Stimulated activated CD8-positive, alpha-beta memory T cell treated with anti-CD3 and anti-CD28 coated beads, Interleukin-4, amount 100 ng/mL, for 1 hour (primary cell): ENCODE measurements at places on chromosomes 16 and 17.

- no peak for DNase-seq
Observed at GRCh38 chr17:79986411-79987186, 49.1 kb downstream of the TBC1D16 start.

GRCh38 chr17:5419959-5420653, at the start of gene RPAIN:
TSS of gene RPAIN (plus strand) at chr17:5420182. CDS start at chr17:5420211, 29 bp downstream.
- DNase-seq: peak; percentile 58

DNA sequence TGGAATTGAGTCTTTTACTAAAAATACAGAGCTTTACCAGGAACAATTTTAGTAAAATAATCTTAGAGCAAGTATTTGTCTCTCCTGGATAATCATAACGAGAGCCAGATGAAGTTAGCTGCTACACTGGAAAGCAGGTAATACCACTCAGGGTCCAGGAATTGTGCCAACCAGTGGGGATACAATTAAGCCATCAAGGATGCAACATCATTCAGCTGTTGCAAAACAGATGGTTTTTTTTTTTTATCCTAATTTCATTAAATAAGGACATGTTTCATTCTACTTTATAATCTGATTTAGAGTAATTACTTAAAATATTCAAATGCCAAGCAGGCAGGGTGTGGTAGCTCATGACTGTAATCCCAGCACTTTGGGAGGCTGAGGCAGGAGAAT, 10.2 kb downstream of the MMD start:
- DNase-seq: no peak

DNA sequence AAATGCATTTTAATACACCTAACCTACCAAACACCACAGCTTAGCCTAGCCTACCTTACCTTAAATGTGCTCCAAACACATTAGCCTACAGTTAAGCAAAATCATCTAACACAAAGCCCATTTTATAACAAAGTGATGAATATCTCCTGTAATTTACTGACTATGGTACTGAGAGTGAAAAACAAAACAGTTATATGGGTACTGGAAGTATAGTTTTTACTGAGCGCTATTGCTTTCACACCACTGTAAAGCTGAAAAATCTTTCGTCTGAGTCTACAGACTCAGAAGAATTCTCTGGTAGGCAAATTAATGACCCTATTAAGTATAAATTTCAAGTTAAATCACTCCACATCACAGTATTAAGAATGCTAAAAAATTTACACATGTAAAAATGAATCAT, 3.5 kb downstream of the GRB2 start:
- no peak for DNase-seq

DNA sequence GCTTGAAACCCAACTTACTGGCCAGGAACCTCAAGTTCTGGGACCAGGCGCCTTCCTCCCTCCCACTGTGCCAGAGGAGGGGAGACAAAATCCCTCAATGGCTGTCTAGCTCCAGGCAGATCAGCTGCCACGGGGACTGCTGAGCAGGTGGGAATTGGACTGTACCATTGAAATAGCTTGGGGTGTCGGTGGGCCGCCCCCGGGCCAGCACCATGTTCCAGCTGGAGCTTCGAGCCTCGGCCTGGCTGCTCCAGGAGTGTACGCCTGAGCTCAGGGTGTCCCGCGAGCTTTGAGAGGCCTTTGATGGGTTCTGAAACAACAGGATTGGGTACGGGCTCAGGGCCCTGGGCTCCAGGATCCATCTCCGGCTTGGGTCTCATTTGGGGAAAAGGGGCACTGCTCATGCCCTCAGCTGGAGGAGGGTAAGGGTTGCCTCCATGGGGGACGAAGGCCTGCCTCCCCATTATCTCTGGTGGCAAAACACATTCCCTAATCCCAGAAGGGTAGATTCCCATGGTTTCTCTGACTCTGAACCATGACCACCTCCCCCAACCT, 4.6 kb upstream of the SPATA32 start:
- no peak for DNase-seq

DNA sequence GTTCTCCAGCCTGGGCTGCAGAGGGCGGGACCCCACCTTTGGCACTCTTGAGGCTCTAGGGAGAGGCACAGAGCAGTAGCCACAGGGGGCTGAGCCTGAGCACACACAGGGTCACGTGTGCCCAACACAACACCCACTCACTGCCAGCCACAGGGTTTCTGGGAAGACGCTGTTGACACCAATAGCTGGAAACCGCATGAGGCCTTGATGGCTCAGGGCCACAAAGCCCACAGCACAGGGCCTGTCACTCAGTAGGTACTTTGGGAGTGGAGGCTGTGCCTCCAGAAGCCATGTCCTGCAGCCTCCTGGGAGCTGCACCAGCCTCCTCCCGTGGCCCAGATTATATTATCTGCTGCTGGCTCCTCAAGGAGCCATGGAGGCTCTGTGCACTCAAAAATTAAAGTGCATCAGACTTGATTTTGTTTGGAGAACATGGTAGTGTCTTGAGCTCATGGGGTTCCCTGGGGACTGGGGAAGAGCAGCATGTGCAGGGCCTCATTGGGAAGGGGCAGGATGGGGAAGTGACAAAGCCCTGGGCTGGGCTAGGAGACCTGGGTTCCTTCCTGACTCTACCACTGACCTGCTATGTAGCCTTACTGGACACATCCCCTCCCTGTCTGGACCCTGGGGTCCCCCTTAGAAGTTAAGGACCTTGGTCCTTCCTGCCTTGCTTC, 12.5 kb upstream of the SREBF1 start:
- peak; percentile 66 for DNase-seq

DNA sequence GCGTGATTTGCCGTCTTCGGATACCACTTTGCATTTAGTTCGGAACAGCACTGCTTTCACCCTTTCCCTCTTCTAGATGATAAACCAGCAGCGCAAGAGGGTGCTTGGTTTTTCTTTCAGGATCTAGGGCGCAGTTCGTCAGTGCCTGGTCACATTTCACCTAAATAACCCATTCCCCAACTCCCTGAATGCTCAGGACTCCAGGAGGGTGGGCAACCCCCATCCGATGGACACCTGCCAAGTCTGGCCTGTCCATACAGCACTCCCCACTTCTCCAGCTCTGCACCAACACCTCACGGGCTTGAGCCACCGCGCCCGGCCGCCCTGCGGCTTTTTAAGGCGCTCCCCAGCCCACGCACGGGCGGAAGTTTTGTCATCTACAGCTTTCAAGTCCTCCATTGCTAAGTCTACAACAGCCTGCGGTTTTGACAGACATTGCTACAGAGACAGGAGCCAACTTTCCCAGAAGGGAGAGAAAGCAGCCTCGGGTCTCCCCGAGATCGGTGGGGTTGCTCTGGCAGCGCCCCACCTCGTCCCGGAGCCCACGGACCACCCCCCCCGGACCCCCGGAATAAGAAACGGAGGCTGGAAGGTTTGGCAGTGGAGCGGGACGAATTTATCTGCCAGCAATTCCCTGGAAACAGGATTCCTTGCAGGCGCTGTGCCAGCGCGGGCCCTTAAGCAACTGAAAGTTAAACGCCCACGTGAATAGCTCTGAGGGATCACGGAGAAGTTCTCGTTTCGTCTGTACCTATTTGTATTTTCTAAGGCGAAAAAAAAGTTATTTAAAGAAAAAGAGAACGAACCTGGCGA, 38.6 kb upstream of the SLFN13 start:
- peak; percentile 43 for DNase-seq

GRCh38 chr17:73359352-73359751, 47.6 kb upstream of the CDC42EP4 start:
- no peak for DNase-seq

DNA sequence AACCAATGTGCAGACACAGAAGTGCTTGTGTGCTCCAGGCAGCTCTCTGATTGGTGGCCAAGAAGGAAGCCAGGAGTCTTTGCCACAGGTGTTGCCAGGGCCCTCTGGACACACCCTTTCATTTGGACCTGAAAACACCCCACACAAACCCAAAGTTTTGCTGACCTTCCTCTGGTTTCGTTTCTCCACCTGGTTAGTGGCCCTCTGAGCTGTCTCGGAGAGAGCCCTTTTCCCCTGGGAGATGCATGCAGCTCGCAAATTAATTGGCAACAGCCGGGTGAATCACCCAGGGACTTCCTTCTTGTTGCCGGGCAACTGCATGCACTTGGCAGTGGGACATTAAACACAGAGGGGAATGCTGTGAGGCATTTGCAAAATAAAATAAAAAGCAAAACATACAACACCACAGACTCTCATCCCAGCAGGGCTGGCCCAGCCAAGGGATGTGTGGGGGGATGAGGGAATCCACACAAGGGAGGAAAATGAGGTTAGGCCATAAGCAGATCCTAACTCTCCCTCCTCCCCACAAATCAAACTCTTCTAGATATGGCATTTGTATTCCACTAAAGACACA, 286.6 kb downstream of the SOX9 start:
- DNase-seq: no peak

GRCh38 chr16:62638324-62638911, 602.2 kb upstream of the CDH8 start:
- DNase-seq: no peak

GRCh38 chr17:35588196-35588920, 1.2 kb downstream of the AP2B1 start:
- no peak for DNase-seq

DNA sequence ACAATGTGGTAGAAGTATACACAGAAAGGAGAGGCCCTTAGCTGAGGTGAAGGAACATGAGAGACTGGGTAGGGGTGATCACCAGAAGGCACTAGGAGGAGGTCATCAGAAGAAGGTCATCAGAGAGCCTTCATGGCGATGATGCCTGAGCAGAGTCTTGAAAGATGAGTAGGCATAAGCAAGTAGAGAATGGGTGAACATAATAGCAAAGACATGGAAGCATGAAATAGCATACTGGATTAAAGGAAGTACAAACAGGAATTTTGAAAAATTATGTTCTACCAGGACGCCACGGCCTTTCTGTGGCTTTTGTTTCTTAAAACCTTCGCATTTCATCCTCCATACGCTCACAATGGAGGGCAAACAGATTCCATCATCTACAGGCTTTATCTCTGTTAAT, 2.9 kb downstream of the IKZF3 start:
- DNase-seq: no peak

DNA sequence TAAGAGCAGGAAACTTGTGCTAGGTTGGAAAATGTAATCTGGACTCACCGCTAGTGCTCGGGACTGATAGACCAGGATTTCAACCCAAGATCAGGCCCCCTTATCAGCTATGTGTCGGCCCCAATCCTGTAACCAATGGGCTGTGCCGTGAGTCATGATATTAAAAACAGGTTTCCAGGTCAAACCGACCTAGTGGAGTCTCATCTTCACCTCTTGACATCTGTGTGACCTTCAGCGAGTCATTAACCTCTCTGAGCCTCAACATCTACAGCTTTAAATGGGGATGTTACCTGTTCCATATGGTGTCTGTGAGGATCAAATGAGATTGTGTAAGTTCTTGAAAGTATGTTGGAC, 512 bp downstream of the PMM2 start:
- no peak for DNase-seq
